ENCODE measurements at places on chromosomes 12 and 14.

DNA sequence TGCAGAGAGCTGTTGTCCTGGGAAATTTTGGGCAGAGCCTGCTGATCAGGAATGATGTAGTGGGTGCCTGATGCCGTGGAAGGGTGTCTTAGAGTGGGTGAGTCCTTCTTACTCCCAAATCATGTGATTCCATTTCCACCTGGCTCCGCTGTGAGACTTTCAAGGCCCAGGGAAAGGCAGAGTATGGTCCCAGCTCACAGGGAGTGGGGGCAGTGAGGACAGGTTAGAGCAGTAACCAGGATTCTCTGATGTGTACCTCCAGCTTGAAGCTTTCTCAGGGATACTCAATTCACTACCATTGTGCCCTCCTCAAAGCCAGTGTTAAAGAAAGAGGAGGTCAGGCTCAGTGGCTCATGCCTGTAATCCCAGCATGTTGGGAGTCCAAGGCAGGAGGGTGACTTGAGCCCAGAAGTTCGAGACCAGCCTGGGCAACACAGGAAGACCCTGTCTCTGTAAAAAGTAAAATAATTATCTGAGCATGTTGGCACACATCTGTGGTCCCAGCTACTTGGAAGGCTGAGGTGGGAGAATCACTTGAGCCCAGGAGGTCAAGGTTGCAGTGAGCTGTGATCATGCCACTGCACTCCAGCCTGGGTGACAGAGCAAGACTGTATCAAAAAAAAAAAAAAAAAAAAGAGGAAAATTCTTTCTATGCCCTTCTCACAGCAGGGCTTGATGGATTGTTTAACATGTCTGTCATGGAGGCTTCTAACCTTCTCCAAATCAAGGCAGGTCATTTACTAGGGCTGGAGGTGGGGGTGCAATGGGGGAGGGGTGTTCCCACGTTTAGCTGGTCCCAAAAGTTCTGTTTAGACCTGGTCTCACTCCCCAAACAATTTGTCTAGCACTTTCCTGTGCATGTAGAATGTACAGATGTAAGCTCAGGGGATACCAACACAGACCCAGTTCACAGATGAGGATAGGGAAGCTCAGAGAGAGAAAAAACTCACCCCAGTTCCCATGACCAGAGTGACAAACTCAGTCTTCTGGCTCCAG is 12.5 kb upstream of the IQSEC3 start:
- H3K4me3 ChIP-seq, result no peak overlapping the region
- peaks cover 40% of the 10 kb centered on the region for H3K27me3 ChIP-seq
- no peaks in the 10 kb centered on the region for H3K4me1 ChIP-seq
- no peak overlapping the region for H3K27ac ChIP-seq
- H3K36me3 ChIP-seq, result no peaks in the 10 kb centered on the region
- no peak for DNase-seq

- no peaks in the 10 kb centered on the region for H3K36me3 ChIP-seq
- no peak for DNase-seq
- H3K4me1 ChIP-seq, result no peaks in the 10 kb centered on the region
- no peak overlapping the region for H3K27ac ChIP-seq
- H3K27me3 ChIP-seq, result no peaks in the 10 kb centered on the region
Measured at GRCh38 chr12:80068173-80068572, 31.2 kb upstream of the OTOGL start.

GRCh38 chr14:98167275-98167674 is 1104.7 kb downstream of the BCL11B start:
- H3K4me3 ChIP-seq, result no peak overlapping the region
- H3K27me3 ChIP-seq, result peaks cover 6% of the 10 kb centered on the region
- no peak overlapping the region for H3K27ac ChIP-seq
- DNase-seq, result no peak

DNA sequence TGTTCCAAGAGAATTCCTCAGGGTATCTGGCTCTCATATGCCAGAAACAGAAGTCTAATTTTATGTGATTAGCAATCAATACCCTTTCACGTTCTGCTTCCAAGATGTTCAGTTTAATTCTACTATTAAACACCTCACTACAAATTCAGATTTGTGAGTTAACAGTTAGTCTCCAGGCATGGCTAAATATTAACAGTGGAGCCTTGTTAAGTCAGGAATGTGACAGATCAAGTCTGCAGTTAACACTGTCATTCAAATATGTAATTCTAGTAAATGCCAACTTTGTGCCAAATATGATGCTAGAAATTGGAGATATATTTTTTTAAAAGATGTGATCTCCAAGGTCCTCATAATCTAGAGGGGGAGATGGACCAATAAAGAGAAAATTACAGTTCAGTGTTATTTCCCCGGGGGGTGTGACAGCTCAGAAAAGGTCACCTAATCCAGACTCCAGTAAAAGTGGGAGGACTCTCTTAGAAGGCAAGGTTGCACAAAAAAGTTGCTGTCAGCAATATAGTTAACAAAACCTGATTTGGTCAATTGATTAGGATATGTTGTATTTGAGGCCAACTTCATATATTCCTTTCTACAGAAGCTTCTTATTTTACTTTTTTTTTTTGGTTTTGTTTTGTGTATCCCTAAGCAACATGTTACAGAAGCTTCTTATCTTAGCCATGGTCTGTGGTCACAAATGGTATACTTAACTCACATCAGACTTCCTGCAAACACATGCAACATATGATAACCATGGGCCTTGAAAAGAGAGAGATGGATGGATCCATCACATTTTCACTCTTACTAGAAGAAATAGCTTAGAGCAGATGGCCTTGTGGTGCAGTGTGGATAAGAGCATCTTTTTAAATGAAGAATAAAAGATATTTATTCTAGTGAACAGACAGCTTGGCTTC is 18.4 kb upstream of the RNU6-7 start:
- H3K4me3 ChIP-seq, result no peak overlapping the region
- DNase-seq, result no peak
- H3K36me3 ChIP-seq, result no peaks in the 10 kb centered on the region

DNA sequence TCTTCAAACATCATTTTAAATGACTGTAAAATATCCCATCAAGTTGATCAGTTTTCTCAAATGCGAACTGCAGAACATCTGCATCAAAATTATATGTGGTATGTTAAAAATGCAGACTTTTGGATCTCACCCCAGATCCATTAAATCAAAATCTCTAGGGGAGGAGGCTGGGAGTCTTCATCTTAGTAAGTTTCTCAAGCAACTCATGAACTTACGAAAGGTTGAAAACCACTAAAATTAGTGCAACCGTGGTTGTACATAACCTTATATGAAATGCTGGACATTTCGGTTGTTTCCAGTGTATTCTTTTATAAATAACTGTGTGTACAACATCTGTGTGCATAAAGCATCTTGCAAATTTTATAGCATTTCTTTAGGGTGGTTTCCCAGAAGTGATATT is 39.2 kb downstream of the ZFP36L1 start:
- no peak for DNase-seq
- no peak overlapping the region for H3K4me3 ChIP-seq
- H3K27me3 ChIP-seq, result no peaks in the 10 kb centered on the region
- no peaks in the 10 kb centered on the region for H3K36me3 ChIP-seq
- peaks cover 9% of the 10 kb centered on the region for H3K4me1 ChIP-seq
- H3K27ac ChIP-seq, result no peak overlapping the region

DNA sequence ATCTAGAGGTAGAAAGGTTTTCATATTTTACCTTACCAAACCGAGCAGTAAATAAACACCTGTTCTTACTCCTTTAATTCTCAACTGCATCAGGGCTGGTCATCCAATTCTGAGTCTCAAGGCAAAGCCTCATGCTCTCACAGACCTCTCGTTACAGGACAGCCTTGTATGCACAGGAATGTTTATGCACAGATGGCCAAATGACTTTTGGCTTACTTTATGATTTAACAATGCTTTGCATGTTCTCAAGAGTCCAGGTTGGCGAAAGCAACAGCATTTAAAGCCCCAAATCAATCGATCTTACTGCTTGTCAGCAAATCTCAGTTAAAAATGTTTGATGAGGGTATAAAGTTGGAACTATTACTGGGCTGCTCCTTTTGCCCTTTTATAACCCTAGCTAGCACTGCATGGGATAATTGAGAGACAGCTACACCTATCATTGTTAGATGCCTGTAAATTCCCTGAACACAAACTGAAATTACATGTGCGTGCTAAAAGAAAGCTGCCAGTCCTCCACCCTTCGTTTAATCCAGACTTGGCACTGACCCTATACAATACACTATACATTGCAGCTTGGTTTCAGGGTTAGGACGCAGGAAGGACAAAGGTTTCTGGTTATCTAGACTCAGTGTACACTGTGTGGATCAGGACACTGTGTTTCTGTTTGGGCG is 63.6 kb downstream of the TMCC3 start:
- no peak overlapping the region for H3K4me3 ChIP-seq
- no peak for DNase-seq
- peak overlapping the region; percentile 36 for H3K27ac ChIP-seq
- H3K4me1 ChIP-seq, result peaks cover 51% of the 10 kb centered on the region
- peaks cover 4% of the 10 kb centered on the region for H3K36me3 ChIP-seq

DNA sequence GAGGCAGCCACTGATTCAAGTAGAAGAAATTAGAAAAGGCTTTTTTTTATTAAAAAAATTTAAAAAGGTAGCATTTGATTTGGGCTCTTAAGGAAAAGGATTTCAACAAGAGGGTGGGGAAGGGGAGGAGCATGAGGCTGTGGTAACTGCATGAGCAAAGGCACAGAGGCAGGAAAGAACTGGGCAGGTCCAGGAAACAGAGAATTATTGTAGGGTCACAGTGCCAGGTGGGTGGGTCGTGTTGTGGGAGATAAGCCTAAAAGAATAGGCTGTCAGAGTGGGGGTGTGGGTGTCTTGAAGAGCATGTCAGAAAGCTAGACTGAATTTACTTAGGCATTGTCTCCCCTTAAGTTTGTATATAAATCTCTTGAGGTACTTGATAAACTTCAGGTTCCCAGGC is 7.8 kb downstream of the LIMA1 start:
- DNase-seq, result no peak
- H3K4me3 ChIP-seq, result no peak overlapping the region
- peaks cover 16% of the 10 kb centered on the region for H3K4me1 ChIP-seq
- no peaks in the 10 kb centered on the region for H3K36me3 ChIP-seq
- peak overlapping the region; percentile 62 for H3K27ac ChIP-seq
- no peaks in the 10 kb centered on the region for H3K27me3 ChIP-seq

DNA sequence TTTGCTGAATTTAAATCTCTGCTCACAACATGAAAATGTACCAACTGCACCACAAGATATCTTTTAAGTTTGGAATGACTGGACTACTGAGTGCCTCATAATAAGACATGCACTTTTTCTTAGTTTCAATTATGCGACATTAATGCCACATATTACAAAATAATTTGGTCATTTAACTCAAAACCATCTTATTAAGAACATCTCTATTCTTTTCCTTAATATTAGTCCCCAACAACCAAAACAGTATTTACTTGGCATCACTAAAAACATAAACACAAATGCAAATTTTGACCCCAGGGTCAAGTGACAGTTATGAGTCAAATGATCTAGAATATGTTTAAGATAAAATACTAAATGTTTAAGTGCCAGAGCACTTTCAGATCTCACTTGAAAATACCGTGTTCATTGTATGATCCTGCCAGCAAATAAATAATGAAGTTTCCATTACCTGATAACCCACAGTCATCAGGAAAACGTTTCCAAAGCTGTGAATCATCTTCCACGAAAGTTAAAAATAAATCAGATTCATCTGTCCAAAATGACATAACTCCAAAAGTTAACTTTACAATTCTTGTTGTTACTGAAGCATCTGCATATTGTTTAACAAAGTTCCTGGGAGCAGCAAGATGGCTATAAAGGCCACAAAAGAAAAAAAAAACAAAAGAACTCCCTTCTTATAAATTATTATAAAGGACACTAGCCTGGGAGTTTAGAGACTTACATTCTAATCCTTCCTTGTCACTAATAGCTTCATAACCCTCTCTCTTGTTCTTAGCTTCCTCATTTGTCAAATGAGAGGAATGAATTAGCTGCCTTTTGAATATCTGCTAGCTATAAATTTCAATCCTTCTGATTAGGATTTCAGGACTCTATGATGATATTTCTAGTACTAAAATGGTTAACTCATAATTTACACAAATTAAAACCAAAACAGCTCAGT is 30.5 kb upstream of the AP4S1 start:
- H3K27me3 ChIP-seq, result no peaks in the 10 kb centered on the region
- peaks cover 51% of the 10 kb centered on the region for H3K4me1 ChIP-seq
- H3K36me3 ChIP-seq, result no peaks in the 10 kb centered on the region
- DNase-seq, result no peak
- H3K27ac ChIP-seq, result peak overlapping the region; percentile 80

- no peak overlapping the region for H3K27ac ChIP-seq
- no peaks in the 10 kb centered on the region for H3K27me3 ChIP-seq
- H3K4me1 ChIP-seq, result peaks cover 25% of the 10 kb centered on the region
- no peaks in the 10 kb centered on the region for H3K36me3 ChIP-seq
- DNase-seq, result no peak
Measured at GRCh38 chr14:68040633-68041369, 221.2 kb downstream of the RAD51B start.

- DNase-seq, result peak; percentile 56
- H3K27me3 ChIP-seq, result no peaks in the 10 kb centered on the region
- no peaks in the 10 kb centered on the region for H3K36me3 ChIP-seq
- peaks cover 42% of the 10 kb centered on the region for H3K4me1 ChIP-seq
- H3K4me3 ChIP-seq, result peak within 1 kb of the TSS; percentile 94
- peak within 1 kb of the TSS; percentile 99 for H3K27ac ChIP-seq
Measured at GRCh38 chr12:67648521-67649260, at the start of gene DYRK2. Gene DYRK2 (plus strand): TSS chr12:67648745. CDS start chr12:67649134, 389 bp downstream.

- no peak overlapping the region for H3K27ac ChIP-seq
- DNase-seq, result no peak
- H3K4me3 ChIP-seq, result no peak overlapping the region
- no peaks in the 10 kb centered on the region for H3K36me3 ChIP-seq
Measured at GRCh38 chr12:15726027-15726877, 62.9 kb downstream of the EPS8 start.

DNA sequence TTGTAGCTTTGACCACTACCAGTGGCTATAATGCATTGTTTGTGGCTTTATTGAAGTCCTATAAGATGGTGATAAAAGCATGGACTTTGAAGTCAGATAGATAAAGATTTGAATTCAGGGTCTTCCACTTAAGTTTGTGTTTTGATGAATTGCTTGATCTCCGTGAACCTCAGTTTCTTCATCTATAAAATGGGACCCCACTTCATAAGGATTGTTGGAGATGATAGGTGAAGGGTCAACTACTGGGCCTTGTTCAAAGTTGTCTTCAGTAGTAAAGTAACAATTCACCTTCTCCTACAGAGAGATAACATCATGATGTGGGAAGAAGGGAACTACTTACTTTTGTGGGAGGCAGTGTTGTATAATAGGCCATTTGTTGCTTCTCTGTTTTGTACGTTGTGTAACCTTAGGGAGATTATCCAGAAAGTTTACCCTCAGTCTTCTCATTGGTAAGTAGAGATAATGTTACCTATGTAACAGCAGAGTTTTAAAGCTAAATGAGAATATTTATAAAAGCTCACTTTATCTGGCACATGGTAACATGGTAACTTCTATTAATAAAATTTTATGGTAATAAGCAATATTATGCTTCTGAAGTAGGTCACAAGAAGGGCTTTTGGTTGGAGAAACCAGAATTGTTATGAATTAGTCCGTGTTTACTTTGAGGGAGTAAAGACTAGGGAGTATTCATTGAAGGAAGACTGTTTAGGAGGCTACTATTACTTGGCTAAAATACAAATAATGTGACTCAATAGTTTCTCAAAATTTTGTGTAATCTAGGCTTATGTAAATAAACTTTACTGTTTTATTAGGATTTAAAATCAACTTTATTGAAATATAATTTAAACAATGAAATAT is 15.1 kb downstream of the ADIPOR2 start:
- no peak for DNase-seq
- no peaks in the 10 kb centered on the region for H3K36me3 ChIP-seq
- H3K27me3 ChIP-seq, result no peaks in the 10 kb centered on the region
- no peak overlapping the region for H3K4me3 ChIP-seq
- H3K4me1 ChIP-seq, result peaks cover 47% of the 10 kb centered on the region

Measured in gastrocnemius medialis (tissue), 4 donors.